ENCODE measurements at places on chromosomes 1 and 21. TPM values are rescaled to one million over a fixed set of nuclear protein-coding genes. Genes with fewer than 3 reads are reported as not detected.
A peak's percentile ranks its signal among the peaks of the same experiment; 100 is the strongest.

- peak overlapping the region; percentile 64 for H3K4me3 ChIP-seq
- H3K27me3 ChIP-seq = no peaks in the 10 kb centered on the region
- H3K4me1 ChIP-seq = peaks cover 48% of the 10 kb centered on the region
- H3K27ac ChIP-seq = peak overlapping the region; percentile 95
- H3K36me3 ChIP-seq = peaks cover 5% of the 10 kb centered on the region
Measured at GRCh38 chr21:16117851-16118590, 388.2 kb downstream of the USP25 start.

DNA sequence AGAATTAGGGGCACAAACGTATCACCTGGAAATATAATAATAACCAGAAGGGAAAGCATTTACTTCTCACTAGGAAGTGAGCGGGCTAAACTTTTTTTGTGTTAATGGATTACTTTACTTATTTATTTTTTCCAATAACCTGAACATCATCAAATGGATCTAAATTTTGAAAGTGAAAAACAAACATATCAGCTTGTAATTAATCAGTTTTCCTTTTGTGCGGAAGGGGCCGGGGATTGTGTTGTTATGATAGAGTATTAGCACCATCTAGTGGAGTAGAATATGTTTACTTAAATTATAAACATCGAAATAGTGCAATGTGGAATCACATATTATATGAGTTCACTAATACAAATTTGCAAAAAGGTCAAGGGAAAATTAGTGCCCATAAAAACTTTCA, 9.0 kb downstream of the CFH start:
- H3K27me3 ChIP-seq = no peaks in the 10 kb centered on the region
- H3K27ac ChIP-seq = no peak overlapping the region
- peaks cover 28% of the 10 kb centered on the region for H3K4me1 ChIP-seq
- peaks cover 15% of the 10 kb centered on the region for H3K36me3 ChIP-seq
- no peak for DNase-seq

C2CD2 gene
- total RNA-seq = 19.4 TPM

MINDY1 gene
- total RNA-seq = 24.3 TPM

CENPF gene
- total RNA-seq = 26.5 TPM

DNA sequence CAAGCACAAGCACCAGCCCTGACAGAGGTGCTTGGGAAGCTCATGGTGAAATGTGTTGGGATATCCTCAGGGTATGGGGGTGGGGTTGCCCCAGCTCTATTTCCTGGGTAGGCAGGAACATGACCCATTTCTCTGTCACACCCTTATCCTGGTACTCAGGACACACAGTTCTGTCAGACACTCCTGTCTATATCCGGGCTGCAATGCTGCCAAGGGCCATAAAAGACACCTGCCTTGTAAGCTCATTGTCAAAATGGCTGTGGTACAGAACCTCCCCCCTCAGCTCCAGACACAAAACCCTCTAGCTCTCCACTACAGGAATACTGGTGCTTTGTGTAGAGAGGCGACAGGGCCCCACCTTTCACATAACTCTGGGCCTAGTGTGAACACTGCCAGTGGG, 636.7 kb downstream of the PLA2G4A start:
- no peak overlapping the region for H3K27ac ChIP-seq
- H3K4me1 ChIP-seq = no peaks in the 10 kb centered on the region
- DNase-seq = no peak
- no peak overlapping the region for H3K4me3 ChIP-seq

- H3K36me3 ChIP-seq = no peaks in the 10 kb centered on the region
- H3K27ac ChIP-seq = no peak overlapping the region
- H3K4me1 ChIP-seq = peaks cover 9% of the 10 kb centered on the region
Measured at GRCh38 chr1:18965206-18966173, 9.0 kb upstream of the IFFO2 start.

SH3D21 gene
- total RNA-seq = 5.1 TPM

GRCh38 chr1:11417162-11417561, 61.8 kb upstream of the DISP3 start:
- peaks cover 2% of the 10 kb centered on the region for H3K27me3 ChIP-seq
- no peaks in the 10 kb centered on the region for H3K36me3 ChIP-seq
- no peak overlapping the region for H3K27ac ChIP-seq
- no peaks in the 10 kb centered on the region for H3K4me1 ChIP-seq
- no peak overlapping the region for H3K4me3 ChIP-seq

GRCh38 chr1:175148068-175148467, 44.5 kb downstream of the KIAA0040 start:
- H3K27ac ChIP-seq = no peak overlapping the region
- no peak for DNase-seq
- peaks cover 29% of the 10 kb centered on the region for H3K27me3 ChIP-seq
- no peaks in the 10 kb centered on the region for H3K36me3 ChIP-seq

GRCh38 chr1:203126866-203127665, 460 bp upstream of the ADORA1 start:
- H3K36me3 ChIP-seq = no peaks in the 10 kb centered on the region
- H3K4me1 ChIP-seq = peaks cover 23% of the 10 kb centered on the region

FAM163A gene
- total RNA-seq = not detected

DNA sequence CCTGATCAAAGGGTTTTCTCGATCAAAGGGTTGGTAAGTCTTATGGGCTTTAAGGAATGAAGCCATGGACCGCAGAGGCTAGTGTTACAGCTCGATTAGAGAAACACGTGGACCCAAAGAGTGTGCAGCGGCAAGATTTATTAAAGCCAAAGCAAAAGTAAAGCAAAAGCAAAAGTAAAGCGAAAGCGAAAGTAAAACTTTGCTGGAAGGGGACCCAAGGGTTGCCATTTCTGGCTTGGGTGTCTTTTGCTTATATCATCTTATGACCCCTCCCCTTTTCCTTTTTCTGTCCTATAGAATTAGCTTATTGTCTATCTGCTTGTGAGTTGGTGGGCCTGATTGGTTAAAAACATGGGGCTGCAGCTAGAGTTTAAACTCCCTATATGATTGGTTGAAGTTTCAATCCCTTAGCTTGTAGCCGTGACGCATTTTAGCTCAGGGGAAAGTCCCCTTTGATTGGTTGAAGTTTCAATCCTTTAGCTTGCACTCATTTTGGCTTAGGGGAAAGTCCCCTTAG, 957.0 kb downstream of the AMY1C start:
- DNase-seq = no peak
- H3K4me1 ChIP-seq = peaks cover 4% of the 10 kb centered on the region
- no peak overlapping the region for H3K27ac ChIP-seq
- no peaks in the 10 kb centered on the region for H3K27me3 ChIP-seq
- H3K36me3 ChIP-seq = no peaks in the 10 kb centered on the region

DNA sequence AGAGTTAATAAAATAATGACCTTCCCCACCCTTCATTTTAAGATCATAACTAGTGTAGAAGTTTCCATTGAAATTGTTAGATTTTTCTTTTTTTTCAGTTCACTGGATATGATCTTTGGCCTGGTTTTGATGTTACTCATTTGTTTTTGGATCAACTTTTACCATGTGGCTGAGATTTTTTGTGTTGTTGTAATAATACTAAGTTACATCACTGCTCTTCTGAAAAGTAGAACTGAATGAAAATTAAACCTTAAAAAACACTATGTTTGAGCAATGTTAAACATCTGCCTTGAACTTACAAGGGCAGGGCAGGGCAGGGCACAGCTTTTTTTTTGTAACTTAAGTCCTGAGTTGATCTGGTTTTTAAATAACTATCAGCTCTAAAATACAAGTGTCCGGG, 204.8 kb upstream of the ADAMTS5 start:
- no peaks in the 10 kb centered on the region for H3K27me3 ChIP-seq
- no peak overlapping the region for H3K4me3 ChIP-seq
- DNase-seq = no peak

PAQR6 gene
- total RNA-seq = 12.5 TPM

DNA sequence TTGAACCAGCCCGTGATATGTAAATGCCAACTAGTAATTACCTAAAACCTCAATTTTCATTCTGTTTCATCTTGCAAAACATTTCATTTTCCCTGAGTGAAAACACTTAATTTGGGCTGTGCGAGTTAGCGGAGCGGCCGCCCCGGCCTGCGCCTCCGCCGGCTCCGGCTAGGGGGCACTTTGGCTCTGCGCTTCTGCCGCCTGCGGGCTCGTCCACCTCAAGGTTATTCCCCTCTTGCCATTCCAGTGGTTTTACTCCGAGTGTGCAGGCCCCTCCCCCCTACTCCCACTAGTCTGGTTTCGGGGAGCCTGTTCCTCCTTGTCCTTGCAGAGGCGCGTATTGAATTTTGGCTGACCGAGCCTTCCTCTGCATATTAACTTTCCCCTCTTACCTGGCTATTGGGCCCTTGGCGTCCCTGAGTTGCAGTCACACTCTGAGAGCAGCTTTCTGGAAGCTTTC, 55.6 kb downstream of the PEX14 start:
- H3K27me3 ChIP-seq = no peaks in the 10 kb centered on the region
- H3K36me3 ChIP-seq = no peaks in the 10 kb centered on the region
- H3K27ac ChIP-seq = peak overlapping the region; percentile 80
- peak overlapping the region; percentile 64 for H3K4me3 ChIP-seq
- peak; percentile 87 for DNase-seq
- peaks cover 44% of the 10 kb centered on the region for H3K4me1 ChIP-seq

DNA sequence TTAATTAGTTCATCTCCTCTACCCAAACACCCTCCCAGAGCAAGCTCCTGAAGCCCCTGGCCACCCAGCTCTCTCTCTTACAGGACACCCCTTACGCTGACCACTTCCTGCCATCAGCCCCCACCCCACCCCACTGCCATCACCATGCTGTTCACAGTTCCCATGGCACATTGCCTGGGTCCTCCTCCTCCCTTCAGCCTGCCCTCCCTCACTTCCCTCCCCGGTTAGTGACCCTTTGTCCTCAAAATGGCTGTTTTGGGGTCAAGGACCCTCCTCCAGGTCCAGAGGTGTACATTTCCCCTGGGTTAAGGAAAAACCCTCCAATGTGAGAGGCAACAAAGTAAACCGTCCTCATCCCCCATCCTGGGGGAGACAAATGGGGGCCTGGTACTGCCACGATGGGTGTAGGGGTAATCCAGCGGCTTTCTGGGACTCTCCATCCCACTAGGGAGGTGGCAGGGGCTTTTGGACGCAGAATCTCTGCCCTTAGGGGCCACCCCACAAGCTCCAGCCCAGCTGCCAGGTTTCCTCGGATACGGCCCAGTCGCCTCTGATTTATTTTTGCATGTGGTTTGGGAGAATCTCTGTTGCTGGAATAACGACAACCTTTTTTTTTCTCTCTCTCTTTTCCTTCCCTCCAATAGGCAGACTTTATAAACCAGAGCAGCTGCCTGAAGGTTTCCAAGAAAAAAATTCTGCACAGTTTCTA, 8.5 kb downstream of the CAMK2N1 start:
- DNase-seq = no peak
- H3K4me1 ChIP-seq = peaks cover 44% of the 10 kb centered on the region
- H3K36me3 ChIP-seq = no peaks in the 10 kb centered on the region
- H3K4me3 ChIP-seq = no peak overlapping the region

PGLYRP4 gene
- total RNA-seq = not detected

DNA sequence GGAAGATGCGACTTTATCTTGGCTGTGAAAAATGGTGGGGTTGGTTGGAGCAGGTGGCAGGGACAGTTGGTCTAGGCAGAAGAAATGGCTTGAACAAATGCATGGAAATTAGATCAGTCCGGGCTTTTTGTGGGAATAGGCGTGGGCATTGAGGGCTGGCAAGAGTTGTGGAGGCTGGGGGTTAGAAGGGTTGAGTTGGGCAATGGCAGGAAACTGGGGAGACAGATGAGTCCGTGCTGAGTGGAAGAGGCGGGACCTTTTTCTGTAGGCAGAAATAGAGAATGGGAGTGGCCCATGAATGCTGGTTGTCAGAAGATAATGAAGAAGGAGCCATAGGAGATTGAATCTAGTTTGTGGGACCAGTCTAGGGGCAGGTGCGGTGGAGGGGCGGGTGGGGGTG, 6.9 kb downstream of the PDPN start:
- H3K36me3 ChIP-seq = no peaks in the 10 kb centered on the region
- no peaks in the 10 kb centered on the region for H3K4me1 ChIP-seq
- no peak overlapping the region for H3K4me3 ChIP-seq
- H3K27me3 ChIP-seq = no peaks in the 10 kb centered on the region

NPPB gene
- total RNA-seq = not detected

A3GALT2 gene
- 0.35 TPM for total RNA-seq

MYOG gene
- total RNA-seq = not detected

- no peaks in the 10 kb centered on the region for H3K36me3 ChIP-seq
- no peaks in the 10 kb centered on the region for H3K27me3 ChIP-seq
- DNase-seq = no peak
- H3K4me3 ChIP-seq = no peak overlapping the region
- H3K27ac ChIP-seq = no peak overlapping the region
Measured at GRCh38 chr1:221286399-221286798, 407.2 kb downstream of the HLX start.

LCE2B gene
- not detected for total RNA-seq

- H3K27ac ChIP-seq = no peak overlapping the region
- no peak overlapping the region for H3K4me3 ChIP-seq
- no peaks in the 10 kb centered on the region for H3K36me3 ChIP-seq
- peaks cover 2% of the 10 kb centered on the region for H3K4me1 ChIP-seq
Measured at GRCh38 chr1:24483441-24483840, 19.2 kb upstream of the RCAN3 start.

DNA sequence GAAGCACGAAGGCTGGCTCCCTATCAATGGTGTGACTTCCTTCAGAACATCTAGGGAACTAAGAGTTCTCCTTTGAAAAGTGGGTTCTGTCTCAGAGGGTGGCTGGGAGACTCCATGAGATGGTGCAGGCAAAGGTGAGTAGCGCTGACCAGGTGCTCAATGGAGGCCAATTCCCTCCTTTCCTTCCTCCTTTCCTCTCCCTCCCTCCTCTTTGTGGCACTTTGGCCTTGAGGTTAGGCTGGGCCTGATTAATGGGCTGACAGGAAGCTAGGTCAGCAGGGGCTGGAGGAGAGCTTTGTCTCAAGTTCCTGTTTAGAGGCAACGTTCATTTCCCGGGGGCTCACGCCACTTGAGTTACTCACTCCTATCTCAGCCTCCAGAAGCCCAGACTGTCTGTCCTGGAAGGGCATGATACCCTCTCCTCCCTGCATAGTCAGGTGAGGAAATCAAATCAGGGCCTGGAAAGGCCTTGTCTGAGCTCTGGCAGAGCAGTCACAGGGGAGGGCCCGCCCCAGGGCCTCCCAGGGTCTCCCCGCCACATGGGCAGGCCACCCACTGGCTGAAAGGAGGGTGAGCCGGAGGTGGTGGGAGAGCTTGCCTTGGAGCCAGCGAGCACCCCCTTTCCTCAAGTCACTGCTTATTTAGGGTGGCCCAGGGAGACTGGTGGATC, 58.4 kb upstream of the SSBP3 start:
- H3K4me3 ChIP-seq = no peak overlapping the region
- no peaks in the 10 kb centered on the region for H3K36me3 ChIP-seq
- peaks cover 10% of the 10 kb centered on the region for H3K27me3 ChIP-seq

GRCh38 chr1:171484760-171485374, 463 bp upstream of the PRRC2C start:
- H3K36me3 ChIP-seq = no peaks in the 10 kb centered on the region
- H3K4me3 ChIP-seq = peak overlapping the region; percentile 91
- peaks cover 2% of the 10 kb centered on the region for H3K27me3 ChIP-seq
- no peak for DNase-seq
- peaks cover 35% of the 10 kb centered on the region for H3K4me1 ChIP-seq

GRCh38 chr1:67741121-67741520, 56.1 kb downstream of the GADD45A start:
- H3K4me3 ChIP-seq = no peak overlapping the region
- peaks cover 3% of the 10 kb centered on the region for H3K36me3 ChIP-seq
- H3K27ac ChIP-seq = no peak overlapping the region
